ENCODE measurements at places on chromosomes 4 and X.

DNA sequence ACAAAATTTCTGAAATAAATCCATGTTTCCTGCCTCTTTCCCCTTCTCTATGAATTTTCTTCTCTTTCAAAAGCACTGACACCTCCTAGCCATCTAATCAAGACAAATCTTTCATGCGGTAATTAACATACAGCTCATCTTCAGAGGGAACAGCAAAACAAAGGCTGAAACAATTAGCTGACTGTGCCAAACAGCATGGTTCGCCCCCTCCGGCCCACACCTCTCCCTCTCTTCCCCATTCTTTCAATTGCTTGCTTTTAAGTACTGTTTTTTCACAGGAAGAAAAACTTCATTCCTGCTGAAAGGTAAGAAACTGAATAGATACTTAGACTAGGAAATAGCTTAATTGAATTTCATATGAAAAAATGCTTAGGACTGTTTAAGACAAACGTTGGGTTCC lies 291.1 kb upstream of the NOCT start:
- DNase-seq = no peak

DNA sequence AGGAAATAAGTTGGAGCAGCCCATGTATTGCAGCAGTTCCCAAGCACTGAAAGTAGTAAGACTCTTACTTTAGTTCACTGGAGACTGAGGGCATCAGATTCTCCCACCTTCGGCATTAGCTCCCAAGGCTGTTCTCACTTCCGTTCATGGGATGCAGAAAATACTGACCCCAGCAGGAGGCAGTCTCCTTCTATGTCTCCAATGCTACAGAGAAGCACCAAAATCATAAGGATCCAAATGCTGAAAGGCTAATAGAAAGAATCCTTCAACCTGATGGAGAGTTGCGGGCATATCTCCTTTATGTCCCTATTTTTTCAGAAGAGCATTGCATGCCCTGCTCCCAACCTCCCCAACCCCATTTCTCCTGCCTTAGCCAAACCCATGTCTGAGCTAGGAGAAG lies 32.4 kb downstream of the ADH7 start:
- no peak for DNase-seq

DNA sequence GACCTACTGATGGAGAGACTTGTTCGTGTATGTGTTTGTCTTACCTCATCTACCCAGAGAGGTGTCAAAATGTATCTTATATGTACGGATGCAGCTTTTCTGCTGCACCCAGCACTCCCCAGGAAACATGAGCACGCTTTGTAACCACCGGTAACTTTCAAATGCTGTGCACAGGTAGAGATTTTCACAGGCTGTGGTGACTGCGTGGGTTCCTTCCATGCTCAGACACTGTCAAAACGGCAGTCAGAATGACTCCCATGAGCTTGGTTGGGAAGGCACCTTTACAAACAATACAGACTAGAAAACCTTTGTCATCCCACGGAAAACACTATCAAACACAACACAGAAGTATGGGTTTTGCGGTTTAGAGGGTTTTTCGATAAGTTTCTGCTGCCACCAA lies 28.2 kb downstream of the F11 start:
- DNase-seq = no peak

GRCh38 chr4:18020145-18020670 lies 1.3 kb downstream of the LCORL start:
- DNase-seq = peak; percentile 10

DNA sequence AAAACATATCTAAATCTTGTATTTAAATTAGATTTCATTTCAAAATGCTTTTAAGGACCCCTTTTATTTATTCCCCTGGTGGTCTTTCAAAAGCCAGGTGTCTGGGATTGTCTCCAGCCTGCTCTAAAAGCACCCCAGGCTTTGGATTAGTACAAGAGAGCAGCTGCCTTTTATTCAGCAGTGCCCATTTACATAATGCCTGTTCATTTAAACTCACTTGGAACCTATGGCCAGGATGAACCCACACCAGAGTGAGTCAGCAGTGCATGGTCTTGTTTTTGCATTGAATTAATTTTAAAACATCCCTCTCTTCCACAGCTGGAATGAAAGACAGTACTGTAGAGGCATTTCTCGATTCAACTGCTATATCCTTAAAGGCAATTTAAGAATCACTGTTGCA lies 64.1 kb upstream of the TENM3 start:
- peak; percentile 25 for DNase-seq

GRCh38 chr4:134883831-134884449 lies 682.4 kb upstream of the PABPC4L start:
- no peak for DNase-seq

DNA sequence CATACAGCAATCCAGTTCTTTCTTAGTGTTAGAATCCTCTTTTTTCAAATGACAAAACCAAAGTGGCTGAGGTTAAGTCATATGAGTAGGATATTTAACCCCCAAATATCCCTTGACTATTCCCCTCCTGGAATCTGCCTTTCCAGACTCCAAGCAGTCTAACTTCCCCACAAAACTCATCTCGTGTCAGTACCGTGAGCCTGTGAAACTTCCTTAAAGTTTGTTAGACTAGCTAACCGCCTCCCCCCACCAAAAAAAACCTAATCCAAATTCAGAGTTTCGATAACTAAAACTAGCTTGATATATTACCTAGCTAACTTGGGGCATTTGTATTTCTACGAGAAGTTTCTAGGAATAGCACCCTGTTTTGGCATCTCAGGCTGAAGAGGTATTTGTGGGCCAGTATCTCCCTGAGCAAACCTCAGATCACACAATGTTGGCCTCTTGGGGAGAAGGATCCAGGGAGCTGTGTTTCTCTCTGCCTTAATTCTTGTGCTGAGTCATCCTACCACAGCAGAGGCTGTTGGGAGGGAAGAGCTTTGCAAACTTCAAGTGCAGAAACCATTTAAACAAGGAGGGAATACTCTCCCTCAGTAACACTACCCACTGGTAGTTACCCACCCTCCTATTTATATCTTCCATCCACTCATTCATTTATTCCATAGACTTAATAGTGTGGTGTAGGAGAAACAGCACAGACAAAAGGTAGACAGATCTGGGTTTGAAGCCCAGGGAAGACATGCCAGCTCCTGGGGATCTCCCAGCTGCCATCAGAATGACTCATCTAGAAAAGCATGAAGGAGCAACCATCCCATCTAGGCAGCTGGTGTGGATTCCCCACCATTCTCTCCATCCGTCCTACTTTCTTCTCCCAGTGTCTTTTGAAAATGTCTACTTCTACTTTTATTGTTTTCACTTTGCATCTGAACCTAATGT lies 39.3 kb upstream of the TXK start:
- DNase-seq = peak; percentile 32

- DNase-seq = peak; percentile 4
These were observed 69.6 kb downstream of the NOCT start for GRCh38 chr4:139085141-139085540.

DNA sequence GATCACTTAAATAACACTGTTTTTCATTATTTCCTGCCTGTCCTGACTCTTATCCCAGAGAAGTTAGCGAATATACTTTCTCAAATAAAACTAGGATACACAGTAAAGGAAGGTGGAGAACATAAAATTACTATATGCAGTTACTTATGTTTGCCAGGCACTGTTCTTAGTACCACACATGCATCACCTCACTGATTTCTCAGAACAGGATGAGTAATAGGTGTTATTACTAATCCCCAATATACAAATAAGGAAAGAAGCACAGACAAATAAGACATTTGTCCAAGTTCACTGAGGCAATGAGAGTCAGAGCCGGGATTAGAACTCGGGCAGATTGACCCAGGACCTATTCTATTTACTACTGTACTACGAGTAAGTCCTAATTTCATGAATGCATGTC lies 91.7 kb downstream of the CORIN start:
- DNase-seq = no peak

- DNase-seq = no peak
These were observed 90.6 kb downstream of the BMPR1B start for GRCh38 chr4:94848326-94848725.

DNA sequence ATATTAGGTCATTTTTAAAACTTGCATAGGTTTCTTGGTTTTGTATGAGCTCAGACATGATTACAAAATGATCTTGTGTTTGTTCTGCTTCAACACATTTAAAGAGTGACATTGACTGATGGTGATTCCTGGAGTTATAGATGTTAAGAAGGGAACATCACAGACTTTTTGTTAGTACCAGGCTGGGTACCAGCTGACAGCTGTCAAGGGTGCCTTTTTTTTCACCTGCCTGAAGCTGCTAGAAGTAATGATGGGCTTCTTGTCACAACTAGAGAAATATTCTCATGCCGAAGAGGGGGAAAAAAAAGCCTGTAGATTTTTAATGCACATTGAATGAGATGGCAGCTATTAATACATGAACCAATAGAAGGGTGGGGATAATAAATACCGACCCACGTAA lies 226.6 kb upstream of the TRAM1L1 start:
- no peak for DNase-seq

GRCh38 chr4:164876700-164877324 lies at the start of gene APELA:
TSS of gene APELA (plus strand) at chr4:164877178. CDS start at chr4:164877332, 154 bp downstream.
- no peak for DNase-seq

DNA sequence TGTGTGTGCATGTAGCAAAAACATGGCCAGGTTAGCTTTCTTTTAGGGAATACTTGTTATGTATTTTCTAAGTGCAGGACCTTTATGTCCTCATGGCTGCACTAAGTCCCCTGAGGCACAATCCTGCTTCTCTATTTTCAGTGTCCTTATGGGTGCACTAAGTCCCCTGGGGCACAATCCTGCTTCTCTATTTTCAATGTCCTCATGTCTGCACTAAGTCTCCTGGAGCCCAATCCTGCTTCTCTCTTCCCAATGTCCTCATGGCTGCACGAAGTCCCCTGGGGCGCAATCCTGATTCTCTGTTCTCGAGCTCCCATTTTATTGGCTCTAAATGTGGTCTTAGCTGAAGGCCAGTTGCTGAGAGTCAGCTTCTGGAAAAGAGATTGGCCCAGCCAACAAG lies 49.7 kb upstream of the GPRIN3 start:
- DNase-seq = no peak

DNA sequence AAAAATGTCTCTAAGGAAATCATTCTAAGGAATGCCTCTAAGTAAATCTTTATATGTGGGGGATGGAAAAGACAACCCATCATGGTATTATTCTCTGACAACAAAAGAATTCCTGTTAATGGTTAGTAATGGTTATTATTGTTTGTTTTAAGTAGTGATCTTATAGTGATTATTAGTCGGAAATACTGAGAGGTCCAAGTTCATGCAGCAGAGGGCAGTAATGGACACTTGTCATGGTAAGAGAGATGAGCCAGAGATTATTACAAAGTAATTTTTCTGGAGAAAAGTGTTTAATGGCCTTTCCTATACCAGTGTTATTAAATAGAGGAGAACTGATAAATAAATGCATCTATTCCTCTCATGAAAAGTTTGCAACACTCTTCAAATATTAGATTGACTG lies 8.1 kb upstream of the DKK2 start:
- DNase-seq = no peak

DNA sequence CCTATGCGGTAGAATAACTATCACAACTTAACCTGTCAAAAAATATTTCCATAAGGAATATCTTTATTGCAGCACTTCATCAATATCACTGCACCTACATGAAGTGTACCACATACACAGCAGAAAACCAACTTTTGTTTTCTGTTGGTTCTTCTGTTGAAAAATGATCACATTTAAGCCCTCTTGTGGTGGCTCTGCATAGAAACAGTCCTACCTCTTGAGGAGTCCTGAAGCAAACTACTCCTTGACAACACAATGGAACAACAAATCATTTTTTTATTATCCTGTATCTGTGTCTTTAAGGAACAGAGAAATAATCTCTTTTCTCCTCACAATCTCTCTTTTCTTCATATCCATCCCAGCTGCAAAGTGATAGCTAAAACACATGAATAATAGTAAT lies 39.8 kb upstream of the ATOH1 start:
- DNase-seq = peak; percentile 6

DNA sequence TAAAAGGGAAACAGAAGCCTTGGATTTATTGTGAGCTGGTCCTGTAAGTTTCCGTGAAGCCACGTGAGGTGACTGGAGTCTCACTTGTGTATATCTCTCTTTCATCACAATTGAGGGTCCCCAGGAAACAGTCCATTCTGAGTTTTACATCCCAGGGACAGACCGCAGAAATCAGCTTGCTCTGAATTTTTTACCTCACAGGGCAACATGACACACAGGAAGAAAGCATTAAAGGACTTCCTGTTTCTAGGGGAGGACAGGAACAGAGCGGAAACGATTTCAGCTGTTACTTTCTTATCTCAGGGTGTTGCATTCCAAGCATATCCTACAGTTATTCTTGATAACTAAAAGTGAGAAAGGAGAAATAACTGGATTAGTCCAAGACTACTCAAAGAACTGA lies 553.5 kb downstream of the TRAM1L1 start:
- no peak for DNase-seq

DNA sequence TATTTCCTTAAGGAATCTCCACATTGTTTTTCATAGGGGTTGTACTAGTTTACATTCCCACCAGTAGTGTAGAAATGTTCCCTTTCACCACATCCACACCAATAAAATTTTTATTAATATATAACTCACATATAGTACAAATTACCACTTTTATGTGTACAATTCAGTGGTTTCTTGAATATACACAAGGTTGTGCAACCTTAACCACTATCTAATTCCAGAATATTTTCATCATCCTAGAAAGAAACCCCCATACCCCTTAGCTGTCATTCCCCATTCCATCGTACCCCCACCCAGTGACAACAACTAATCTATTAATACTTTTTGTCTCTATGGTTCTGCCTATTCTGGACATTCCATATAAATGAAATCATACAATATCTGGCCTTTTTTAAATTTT lies 108.3 kb upstream of the USP9X start:
- no peak for DNase-seq

GRCh38 chr4:18398661-18399060 lies 377.1 kb upstream of the LCORL start:
- no peak for DNase-seq

DNA sequence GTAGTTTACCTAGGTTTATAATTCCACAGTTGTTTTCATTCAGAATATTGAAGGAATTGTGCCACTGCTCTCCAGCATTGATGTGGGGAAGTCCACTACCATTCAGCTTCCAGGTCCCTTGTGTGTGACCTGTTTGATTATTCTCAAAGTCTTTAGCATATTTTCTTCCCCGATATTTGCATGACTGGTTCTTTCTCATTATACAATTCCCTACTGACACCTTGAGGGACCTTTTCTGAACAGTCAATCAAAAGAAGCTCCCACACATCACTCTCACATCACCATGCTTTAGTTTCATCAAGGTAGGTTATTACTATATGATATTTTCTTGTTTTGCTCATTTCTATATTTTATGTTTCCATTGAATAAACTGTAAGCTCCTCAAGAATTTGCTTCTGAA lies 44.1 kb downstream of the SLC39A8 start:
- DNase-seq = no peak

DNA sequence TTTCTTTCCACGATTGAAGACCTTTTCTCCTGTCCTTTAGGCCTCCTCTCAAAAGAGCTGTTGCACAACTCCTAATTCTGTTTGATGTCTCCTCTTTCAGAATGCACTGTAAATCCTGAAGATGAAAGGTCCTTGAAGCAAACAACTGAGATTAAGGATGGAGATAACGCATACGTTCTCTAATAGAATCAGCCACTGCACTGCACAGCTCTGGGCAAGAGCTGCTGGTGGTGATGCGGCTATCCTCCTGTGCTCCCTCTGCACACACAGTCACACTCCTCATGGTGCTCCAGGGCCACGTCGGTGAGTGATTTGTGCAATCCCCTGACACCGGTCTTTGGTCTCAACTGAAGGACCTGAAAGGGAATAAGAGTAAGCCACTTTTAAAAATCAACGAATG lies 208.7 kb downstream of the PDGFC start:
- no peak for DNase-seq

GRCh38 chr4:56665781-56666180 lies 15.3 kb downstream of the HOPX start:
- DNase-seq = no peak
